Stimulated activated CD4-positive, alpha-beta T cell treated with anti-CD3 and anti-CD28 coated beads, Interleukin-4, amount 100 ng/mL, for 1 hour (primary cell): ENCODE measurements at places on chromosomes 6 and 20.
A peak's percentile ranks its signal among the peaks of the same experiment; 100 is the strongest.

GRCh38 chr6:33620158-33620855 lies 815 bp upstream of the ITPR3 start:
- DNase-seq = peak; percentile 26

DNA sequence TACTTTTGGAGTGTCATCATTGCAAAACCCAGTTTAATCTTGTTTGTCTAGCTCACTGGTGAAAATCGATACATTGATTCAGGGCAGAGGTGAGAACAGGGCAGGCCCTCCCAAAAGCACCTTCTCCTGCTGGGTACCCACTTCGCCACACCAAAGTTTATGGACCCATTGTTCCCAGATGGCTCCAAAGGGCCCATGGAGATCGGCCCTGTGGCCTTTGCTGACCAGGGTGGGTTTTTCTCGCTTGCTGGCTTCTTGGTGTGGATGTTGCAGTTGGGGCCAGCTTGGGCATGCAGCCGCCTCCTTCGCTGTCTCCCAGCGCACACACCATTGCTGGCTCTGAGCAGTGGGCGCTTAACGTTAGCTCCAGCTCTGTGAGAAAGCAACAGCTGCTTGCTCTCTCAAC lies 178.1 kb upstream of the PDE10A start:
- DNase-seq = no peak

GRCh38 chr6:146028252-146028795 lies 538 bp upstream of the GRM1 start:
- DNase-seq = peak; percentile 38

DNA sequence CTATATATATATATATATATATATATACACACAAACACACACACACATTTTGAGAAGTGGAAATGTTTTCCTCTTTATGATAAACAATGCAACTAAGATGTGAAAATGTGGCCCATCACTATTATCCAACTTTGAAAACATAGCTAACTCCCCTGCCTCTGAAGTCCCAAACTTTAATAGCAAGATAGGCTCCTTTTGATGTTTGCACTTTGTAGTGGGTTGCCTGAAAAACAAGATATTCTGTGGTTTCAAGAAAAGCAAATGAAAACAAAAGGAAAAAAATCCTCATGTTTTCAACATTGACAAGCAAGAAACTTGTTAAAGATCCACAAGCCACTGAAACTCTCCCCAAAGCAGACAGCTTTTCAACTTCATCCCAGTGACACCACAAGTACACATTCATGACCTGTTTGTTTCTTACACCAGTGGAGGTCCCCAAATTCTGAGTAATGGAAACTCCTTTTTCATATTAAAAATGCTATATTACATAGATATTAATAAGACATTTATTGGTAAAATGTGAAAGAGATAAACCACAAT lies 90.0 kb downstream of the IPCEF1 start:
- DNase-seq = no peak

DNA sequence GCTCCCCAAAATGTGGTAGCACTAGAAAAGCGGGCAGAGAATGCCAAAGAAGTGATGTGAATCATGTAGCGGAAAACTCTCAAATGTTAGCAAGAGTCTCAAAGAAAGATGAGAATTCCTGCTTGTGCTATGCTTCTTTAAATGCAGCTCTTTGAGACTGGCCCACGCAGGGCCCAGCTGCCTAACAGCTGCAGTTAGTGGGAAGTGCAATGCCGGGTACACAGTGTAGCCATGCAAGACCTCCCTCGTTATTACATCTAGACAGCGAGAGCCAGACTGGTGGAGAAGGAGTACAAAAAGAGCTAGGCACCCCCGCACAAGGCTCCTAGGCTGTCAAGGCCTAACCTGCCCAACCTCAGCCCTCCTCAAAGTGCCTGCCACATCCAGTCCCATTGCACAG lies 201.7 kb upstream of the PRDM1 start:
- no peak for DNase-seq

- no peak for DNase-seq
Measured at GRCh38 chr20:21534453-21534852, 20.6 kb upstream of the NKX2-2 start.

DNA sequence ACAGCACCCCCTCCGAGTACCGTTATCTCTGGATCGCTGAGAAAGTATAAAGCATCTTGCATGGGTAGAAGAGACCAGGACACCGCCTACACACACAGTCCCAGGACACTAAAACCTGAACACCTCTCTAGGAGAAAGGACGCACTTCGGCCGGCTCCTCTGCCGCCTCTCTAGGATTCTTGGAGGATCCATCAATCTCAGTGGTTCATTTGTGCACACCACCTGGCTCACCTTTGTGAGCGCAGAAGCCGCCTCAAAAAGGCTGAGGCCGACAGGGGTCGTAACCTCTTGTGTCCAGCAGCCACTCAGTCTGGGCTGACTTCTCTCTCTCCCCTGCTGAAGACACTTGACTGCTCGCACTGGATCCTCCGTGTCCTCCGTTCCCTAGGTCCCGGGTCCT lies 13.5 kb downstream of the ZSCAN23 start:
- no peak for DNase-seq
